ENCODE measurements at places on chromosomes 2 and 18.

DNA sequence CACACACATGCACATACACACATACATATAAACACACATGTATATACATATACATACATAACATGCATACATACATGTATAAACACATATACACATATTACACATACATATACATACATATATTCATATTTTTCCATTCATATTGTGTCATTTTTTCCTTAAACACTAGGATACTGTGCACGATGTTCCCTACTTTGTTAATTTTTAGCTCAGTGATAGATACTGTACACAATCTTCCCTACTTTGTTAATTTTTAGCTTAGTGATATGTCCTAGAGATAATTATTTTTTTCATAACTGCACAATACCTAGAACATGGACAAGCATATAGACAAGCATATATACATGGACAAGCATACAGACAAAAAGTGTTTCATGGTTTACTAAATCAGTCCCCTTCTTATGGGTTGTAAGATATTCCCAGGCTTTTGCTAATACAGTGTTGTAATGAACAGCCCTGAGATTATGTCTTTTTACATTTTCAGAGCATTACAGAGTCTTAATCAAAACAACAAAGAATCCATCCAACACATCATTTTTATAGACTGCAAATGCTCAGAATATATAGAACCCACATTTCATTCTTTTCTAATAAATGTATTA lies 75.6 kb downstream of the PID1 start:
- no peak for DNase-seq

GRCh38 chr2:226031647-226032501 lies 632.4 kb downstream of the NYAP2 start:
- DNase-seq = no peak

- no peak for DNase-seq
These were observed 37.0 kb upstream of the DPP10 start for GRCh38 chr2:114405247-114406116.

DNA sequence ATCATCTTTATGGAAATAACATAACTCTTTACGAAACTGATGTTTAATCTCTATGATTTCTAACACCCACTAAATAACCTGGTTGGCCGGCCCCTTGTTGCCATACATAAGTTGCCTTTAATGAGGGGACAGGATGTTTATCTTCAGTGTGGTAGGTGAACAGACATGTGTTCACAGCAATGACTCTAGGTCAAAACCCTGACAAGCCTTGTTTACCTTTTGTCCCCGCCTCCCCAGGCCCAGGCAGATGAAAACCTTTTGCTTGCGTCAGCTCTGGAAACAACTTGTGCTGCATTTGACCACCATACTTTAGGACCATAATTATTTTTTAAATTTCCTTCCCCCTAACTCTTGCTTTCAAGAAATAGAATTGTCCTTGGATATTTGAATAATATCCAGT lies 2.9 kb upstream of the DSG4 start:
- no peak for DNase-seq

GRCh38 chr18:61883547-61883946 lies 9.3 kb downstream of the RNF152 start:
- DNase-seq = no peak

GRCh38 chr2:3730646-3731045 lies 27.3 kb downstream of the DCDC2C start:
- no peak for DNase-seq

- no peak for DNase-seq
These were observed 132.2 kb downstream of the FMNL2 start for GRCh38 chr2:152466980-152467676.

DNA sequence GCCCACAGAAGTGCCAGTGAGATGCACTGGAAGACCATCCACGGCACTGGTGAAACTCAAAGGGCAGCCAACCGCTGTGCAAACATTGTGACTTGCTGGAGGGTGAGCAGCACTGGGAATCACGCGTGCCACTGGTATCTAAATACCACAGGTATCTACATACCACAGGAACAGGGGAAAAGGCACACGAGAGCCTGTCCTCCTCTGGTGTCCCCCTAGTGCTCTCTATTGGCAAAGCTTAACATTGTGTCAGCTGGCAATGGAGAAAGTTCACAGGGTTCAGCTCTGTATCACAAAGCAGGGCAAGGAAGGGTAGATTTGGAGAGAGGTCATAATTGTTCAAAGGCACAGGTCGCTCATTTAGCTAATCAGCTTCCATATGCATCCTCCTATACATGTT lies 12.6 kb upstream of the SEC11C start:
- no peak for DNase-seq

DNA sequence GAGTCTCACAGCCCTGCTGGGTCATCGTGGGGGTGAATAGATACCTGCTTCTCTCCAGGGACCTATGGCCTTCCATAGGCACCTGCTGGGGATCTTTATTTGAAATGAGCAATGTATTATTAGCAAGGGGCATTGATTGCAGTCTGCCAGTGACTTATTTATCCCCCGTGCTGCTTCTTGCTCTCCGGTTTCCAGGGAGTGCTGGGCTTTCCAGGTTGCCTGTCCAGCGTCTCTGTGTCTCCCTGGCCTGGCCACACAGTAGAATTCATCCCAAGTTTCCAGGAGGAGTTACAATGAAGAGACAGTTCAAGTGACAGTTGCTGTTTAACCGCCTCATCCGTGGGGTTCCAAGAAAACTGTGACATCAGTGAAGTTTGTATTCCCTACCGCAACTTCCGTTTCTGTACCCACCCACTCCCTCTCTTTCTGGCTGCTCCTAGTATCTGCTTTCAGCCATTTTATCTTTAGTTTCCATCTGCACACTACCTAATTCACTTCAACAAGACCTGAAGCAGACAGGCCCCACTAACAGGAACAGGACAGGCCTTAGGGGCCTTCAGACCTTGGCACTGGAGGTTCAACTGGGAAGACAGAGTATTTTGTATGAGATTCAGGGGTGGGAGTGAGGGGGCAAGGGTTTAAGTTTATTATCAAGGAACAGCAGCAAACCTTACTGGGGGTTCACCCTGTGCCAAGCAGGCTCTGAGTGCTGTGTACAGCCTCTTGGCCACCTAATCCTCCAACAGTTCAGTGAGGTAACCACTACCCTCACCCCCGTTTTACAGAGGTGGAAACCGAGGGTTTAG lies 134.8 kb downstream of the PRKCE start:
- DNase-seq = no peak

DNA sequence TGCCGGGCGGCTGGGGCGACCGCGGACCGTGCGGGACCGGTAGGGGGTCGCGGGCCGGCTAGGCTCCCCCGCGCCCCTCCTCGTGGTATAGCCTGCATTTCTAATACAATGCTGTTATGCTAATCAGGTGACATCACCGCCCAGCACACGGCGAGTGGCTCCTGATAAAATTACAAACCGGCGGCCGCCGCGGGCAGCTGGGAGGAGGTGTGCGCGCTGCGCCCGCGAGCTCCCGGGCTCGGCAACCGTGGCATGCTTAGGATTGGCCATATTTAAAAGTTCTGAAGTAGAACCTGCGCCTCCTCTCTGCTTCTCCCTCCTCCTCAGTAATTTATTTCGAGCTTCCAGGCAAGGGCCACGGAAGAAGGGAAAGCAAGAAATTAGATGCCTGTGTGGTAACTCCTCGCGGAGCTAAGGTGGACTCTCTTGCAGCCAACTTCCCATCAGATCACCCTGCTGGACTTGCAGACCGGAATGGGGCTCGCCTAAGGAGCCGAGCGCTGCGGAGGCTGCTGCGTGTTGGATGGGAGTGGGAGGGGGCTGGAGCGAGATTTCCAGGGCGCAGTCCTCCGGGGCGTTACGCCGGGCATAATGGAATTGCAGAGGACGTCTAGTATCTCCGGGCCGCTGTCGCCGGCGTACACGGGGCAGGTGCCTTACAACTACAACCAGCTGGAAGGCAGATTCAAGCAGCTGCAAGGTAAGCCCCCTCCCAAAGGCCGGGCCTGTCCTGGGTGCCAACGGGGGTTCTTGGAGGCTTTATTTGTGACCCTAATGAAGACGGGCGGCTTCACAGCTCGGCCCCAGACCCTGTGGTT lies 102.3 kb downstream of the SPTBN1 start:
- DNase-seq = peak; percentile 51

DNA sequence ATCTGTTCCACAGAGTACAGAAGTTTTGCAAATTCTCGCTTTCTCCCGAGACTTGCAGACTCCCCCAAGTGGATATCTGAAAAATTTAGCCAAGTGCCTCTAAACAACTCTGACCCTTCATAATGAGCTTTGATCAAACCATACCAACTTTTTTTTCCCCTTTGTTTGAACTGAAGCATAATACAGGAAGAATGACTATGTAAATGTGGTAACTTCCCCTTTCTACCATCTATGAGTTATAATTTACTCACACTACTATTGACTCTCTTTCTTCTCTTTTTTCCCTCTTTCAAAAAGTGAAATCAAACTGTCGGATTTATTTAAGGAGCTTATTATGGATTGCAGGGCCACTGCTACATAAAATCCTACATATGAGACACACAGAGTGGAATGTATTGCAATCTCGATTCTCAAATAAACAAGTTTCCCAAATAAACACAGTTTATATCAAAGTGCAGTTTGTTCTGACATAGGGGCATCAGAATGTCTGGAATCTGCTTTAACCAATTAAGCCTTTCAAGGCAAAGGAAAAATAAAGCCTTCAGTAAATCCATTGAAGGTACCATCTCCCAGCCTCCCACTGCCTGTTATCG lies 1.4 kb upstream of the ZNF804A start:
- DNase-seq = no peak

DNA sequence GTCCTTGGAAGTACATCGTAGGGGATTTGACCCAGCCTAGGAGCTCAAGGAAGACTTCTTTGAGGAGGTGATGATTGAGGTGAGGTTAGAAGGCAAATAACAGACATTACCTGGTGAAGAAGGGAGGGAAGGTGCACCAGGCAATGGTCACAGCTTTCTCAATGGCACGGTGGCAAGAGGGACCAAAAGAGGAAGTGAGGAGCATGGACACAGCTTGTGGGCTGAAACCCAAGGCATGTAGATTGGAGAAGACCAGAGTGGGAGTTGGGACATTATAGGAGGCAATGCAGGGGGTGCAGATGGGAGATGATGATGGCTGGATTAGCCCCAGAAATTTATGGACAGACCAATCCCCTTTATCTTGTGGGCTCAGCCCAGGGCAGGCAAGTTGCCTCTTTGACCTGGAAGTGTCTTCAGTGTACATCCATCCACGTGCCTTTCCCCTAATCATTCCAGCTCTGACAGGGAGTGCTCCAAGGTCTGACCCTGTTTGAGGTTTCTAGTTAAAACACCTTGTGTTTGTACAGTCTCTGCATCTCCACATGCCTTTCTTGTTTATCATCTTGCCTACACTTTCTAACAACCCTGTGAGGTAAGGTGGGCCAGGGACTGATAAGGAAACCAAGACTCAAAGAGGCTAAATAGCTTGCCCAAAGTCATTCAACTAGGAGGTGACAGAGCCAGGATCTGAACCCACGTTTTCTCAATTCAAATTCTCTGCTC lies 59.1 kb downstream of the NRP2 start:
- DNase-seq = no peak

GRCh38 chr2:137976274-137976673 lies 12.0 kb downstream of the HNMT start:
- no peak for DNase-seq

DNA sequence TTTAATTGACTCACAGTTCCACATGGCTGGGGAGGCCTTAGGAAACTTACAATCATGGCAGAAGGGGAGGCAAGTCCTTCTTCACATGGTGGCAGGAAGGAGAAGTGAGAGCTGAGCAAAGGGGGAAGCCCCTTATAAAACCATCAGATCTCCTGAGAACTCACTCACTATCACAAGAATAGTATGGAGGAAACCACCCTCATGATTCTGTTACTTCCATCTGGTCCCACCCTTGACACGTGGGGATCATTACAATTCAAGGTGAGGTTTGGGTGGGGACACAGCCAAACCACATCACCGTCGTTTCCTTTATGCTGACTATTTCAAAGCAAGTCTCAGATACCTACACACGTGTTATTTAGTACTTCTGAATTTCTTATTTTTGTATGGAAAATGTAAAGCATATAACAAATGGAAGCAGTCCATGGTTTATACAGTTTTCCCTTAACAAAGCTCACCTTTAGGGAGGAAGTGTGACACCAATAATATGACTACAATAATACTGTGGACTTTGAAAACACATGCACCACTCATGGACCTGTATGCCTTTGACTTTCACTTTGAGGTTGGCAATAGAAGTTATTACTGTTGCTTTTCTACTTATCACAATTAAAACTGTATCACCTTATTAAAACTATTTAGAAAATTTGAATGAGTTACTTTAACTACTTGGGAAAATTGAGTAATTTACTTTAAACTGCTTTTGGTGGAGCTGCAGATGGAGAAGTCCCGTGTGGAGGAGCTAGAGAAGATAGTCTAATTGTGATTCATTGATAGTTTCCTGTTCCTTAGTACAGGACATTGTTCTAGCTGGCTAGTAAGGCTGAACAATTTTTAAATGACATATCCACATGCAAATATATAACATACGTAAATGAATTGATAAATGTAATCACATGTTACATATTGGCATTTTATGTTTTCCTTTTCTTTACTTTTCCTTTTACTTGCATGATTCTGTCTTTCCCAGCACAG lies 37.3 kb downstream of the MTCL1 start:
- no peak for DNase-seq

GRCh38 chr2:152715854-152716428 lies 1.3 kb downstream of the PRPF40A start:
- DNase-seq = peak; percentile 23

- DNase-seq = no peak
These were observed 339.8 kb upstream of the TCF4 start for GRCh38 chr18:55927831-55928230.

- DNase-seq = no peak
These were observed 78.1 kb upstream of the YWHAQ start for GRCh38 chr2:9708683-9709538.

GRCh38 chr18:79798346-79798998 lies 734 bp downstream of the KCNG2 start:
- DNase-seq = no peak

DNA sequence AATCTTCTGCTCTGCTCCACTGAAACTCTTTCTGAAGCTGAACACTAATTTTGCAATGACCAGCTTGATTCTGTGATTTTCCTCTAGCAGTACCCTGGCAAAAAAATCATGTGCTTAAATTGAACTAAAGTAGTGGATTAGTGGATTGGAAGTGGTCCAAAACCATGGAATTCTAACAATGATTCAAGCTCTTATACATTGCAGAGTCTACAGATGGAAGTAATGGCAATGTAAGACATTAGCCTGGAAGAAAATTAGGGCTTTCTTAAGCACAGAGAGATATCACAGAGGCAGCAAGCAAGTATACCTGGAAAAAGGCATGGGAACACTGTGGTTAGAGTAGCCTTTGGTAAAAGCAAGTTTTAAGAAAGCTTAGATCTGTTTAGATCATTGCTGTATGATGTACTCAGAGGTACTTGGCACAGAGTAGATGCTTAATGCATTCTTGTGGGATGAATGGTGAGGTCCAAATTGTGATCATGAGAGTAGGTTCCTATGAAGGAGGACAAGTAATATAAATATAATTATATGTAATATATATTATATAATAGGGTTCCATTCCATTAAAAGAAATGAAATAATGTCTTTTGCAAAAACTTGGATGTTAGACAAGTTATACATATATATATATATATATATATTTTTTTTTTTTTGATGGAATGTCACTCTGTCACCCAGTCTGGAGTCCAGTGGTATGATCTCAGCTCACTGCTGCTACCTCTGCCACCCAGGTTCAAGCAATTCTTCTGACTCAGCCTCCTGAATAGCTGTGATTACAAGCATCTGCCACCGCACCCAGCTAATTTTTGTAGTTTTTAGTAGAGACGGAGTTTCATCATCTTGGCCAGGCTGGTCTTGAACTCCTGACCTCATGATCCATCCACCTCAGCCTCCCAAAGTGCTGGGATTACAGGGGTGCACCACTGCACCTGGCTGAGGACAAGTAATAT lies 172.2 kb upstream of the SCN7A start:
- DNase-seq = no peak
